ENCODE measurements at places on chromosomes 4 and X.
A peak's percentile ranks its signal among the peaks of the same experiment; 100 is the strongest.

DNA sequence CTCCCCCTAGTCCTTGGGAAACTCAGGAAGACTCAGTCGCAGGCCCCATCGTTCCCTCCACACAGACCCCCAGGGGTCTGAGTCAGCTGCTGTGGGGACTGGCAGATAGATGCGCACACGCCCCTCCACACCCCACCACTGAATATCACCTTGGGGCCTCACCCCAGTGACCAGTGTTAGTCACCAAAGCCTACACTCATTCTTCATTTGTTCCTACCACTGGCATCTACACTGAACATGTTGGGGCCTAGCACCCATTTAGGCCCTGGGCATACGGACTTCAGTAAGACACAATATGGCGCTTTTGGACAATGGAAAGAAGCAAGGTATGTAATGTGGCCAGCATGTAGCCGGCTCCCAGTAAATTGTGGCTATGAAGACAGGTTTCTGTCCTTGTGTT is 154.1 kb upstream of the PJA1 start:
- DNase-seq: no peak

DNA sequence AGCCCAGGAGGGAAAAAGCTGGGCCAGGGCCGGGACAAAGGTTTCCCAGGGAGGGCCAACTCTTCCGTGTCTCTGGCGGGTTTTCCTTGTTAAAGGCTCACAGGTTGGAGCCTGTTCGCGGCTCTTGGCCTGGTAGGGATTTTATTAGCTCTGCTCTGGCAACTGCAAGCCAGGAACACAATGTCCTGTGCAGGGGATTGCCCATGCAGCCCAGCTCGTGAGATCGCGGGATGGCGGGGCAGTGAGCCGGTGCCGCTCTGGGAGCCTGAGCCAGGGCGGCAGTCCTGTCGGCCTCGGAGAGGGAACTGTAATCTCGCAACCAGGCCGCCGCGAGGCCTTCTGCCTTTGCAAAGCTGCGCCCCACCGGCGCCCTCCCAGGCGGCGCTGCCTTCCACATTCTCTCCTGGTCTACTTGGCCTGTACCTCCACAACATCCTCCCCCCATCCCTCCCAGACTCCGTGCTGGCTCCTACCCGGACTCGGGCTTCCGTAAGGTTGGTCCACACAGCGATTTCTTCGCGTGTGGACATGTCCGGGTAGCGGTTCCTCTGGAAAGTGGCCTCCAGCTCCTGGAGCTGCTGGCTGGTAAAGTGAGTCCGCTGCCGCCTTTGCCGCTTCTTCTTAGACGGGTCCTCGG is 2.1 kb downstream of the PITX2 start:
- DNase-seq: peak; percentile 86

GRCh38 chrX:154029439-154029838 is 9.7 kb upstream of the IRAK1 start:
- DNase-seq: no peak

DNA sequence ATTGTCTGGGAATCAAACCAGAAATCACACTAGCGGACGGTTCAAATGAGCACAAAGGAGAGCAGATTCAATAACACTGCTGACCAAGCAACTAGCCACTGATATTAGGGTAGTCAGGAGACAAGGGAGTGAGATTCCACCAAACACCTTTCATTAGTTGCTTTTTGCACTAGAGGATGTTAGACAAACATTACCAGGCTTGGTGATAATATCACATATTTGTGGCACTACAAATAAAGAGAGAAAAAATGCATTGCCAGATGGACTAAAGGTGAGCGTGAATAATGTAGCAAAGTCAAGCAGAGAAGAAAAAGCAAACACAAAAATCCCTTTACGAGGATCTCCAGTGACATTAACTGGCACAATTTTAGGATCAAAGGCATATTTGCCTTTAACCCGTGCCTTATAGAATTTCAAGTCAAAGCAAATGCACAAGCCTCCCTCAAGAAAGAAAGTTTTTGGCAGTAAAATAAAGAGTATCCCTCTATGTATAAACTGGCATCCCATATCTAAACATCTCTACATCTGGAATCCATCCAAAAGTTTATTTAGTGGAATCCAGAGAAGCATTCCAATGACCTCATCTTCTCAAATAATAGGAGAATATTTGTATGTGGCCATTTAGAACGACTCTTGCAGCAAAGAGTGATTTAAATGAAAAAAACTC is 290.9 kb downstream of the KCTD8 start:
- DNase-seq: no peak

DNA sequence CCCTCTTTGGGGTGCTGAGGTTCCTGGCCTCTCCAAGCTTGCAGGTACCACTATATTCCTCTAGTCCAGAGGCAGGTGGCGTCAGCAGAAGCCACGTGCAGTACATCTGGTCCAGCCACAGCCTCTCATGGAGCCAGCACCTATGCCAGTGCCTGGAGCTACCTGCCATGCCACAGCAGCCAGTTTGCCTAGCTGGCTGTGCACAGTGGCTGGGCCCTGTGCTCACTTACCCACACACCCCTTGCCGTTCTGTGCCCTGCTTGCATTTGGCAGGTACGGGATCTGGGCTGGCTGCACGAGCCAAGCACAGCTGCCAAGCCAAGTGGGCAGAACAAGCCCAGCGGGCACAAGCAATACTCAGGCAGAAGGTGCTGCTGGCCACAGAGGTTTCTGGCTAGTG is 601.1 kb downstream of the EPHA5 start:
- DNase-seq: no peak

- DNase-seq: peak; percentile 26
These were observed 231.3 kb upstream of the PITX2 start for GRCh38 chr4:110854021-110854678.

DNA sequence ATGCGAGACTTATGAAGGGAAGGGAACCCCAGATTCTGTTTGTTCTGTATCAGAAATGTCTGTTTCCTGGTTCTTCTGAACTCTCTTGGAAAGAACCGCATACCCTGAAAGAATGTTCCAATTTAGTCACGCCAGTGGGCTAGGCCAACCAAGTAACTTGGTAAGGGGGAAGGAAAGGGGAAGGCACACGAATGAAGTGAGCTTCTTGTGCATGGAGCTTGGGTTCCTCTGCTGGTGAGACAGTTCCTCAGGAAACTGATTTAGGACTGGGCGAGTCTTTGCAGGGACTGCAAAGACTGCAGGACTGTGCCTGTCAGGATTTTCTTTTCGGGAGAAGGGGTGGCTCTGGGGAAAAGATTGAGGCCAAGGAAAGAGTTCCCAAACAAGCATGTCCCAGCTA is 35.6 kb downstream of the FRMPD3 start:
- DNase-seq: no peak

DNA sequence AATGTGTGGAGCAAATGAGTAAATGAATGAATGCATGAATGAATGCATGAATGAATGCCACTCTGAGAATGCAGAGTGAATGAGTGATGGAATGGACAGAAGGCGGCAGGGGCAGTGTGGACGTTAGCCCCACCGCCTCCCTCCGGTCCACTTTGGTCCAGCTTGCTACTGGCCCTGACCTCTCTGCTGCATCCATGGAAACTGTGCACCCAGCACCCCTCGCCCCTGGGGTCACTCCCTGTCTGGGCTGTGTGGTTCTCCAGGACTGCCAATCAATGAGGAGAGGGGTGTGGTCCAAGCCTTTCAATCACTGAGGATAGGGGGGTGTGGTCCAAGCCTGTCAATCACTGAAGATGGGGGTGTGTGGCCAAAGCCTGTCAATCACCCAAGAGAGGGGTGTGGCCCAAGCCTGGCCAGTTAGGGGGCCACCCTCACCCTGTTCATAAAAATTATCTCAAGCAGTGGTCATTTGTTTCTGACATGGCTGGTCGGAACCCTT is 39.2 kb upstream of the ASMTL start:
- DNase-seq: no peak

DNA sequence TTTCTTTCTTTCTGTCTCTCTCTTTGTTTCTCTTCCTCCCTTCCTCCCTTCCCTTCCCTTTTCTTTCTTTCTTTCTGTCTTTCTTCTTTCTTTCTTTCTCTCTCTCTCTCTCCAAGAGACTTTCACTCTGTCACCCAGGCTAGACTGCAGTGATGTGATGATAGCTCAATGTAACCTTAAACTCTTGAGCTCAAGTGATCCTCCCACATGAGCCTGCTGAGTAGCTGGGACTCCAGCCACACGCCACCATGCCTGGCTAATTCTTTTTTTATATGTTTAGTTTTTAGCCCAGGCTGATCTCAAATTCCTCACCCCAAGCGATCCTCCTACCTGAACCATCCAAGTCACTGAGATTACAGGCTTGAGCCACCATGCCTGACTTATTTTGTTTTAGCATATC is 64.3 kb upstream of the EMCN start:
- no peak for DNase-seq

DNA sequence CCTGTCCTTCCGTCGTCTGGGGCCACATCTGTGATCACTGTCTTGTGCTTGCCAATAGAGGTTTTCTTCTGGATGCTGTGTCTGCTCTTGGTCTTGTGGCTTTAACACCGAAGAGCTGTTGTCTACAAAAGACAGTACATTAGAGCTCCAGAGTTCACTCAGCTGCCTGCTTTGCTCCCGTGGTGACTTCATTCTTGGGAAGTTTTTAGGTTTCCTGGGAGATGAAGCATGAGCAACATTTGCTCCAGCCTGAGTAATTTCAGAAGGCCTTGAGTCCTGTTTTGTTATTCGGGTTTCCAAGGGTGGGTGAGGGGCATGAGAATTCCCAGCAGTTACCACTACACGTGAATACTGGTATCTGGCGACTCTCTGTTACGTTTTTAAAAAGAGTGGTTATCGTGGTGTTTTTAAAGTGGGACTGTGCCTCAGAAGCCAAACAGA is 189.2 kb downstream of the SHROOM3 start:
- no peak for DNase-seq

- DNase-seq: no peak
These were observed 89.9 kb downstream of the FTHL17 start for GRCh38 chrX:30981968-30982367.

Data from small intestine (tissue), 16 donors.